NCI-H1436 (cell line): ENCODE measurements at places on chromosomes 3 and 15.
A peak's percentile ranks its signal among the peaks of the same experiment; 100 is the strongest.

GRCh38 chr3:108118038-108118768, 27.4 kb upstream of the CD47 start:
- no peak for DNase-seq

- DNase-seq: no peak
These were observed 190.3 kb downstream of the SATB1 start for GRCh38 chr3:18234717-18235335.

GRCh38 chr3:103002425-103003176, 567.8 kb downstream of the ZPLD1 start:
- DNase-seq: peak; percentile 85

GRCh38 chr15:59833366-59833765, 144.2 kb upstream of the BNIP2 start:
- DNase-seq: peak; percentile 10

DNA sequence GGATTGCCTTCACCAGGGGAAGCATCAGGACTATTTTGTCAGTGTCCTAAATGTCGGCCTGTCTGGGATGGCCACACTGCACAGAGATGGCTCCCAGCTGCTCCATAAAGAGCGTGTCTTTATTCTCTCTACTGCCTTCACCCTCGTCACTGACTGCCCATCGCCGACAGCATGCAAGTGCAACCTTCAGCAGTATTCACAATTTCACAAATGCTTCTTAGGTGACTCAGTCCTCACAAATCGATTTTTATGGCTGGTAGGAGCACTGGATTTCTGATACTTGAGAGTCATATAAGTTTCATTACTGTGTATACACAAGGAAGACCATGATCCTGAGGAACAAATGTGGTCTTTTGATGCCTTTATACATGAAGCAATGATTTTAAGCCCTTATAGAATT, 1.1 kb upstream of the SSUH2 start:
- DNase-seq: no peak

DNA sequence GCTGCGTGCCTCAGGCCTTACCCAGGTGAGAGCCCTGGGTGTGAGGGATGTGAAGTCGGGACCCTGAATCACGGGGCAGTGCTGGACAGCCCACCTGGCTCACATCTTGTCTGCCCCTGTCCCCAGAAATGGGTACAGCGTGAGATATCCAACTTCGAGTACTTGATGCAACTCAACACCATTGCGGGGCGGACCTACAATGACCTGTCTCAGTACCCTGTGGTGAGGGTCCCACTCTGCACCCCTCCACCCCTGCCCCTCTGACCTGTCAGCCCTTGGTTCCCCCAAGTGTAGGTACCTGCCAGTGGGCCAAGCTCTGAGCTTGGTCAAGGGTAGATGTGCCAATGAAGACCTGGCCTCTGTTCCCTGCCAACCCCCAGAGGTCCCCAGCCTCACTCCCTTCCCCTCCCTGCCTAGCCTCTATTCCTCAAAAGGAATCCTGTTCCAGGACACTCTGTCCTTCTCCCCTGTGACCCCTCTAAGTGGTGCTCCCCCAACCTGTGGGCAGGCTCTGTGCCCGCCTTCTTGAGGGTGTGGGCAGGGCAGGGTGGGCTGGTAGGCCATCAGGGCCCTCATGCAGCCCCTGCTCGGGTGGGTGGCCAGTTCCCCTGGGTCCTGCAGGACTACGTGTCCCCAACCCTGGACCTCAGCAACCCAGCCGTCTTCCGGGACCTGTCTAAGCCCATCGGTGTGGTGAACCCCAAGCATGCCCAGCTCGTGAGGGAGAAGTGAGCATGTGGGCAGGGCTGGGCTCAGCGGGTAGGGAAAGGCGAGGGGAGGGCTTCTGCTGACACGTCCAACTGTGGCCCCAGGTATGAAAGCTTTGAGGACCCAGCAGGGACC, 25.1 kb downstream of the NBEAL2 start:
- no peak for DNase-seq

DNA sequence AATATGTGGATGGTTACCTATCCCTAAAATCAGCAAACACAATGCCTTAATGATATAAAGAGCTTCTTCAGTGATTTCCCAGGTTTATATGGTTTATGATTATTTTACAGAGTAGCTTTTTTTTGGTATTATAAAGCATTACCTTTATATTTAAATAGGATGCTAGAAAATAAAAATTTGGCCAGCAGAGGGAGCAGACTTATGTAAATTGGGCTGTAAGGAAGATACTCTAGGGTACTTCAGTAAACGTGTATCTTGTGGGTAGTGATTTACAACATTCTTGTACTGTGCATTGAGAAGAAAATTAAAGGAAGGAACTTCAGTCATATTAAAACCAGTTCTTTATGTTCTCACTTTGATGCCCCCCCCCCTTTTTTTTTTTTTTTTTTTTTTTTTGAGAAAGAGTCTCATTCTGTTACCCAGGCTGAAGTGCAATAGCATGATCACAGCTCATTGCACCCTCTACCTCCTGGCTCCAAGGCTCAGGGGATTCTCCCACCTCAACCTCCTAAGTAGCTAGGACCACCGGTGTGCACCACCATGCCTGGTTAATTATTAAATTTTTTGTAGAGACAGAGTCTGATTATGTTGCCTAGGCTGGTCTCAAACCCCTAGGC, 167.9 kb downstream of the BBX start:
- peak; percentile 73 for DNase-seq

DNA sequence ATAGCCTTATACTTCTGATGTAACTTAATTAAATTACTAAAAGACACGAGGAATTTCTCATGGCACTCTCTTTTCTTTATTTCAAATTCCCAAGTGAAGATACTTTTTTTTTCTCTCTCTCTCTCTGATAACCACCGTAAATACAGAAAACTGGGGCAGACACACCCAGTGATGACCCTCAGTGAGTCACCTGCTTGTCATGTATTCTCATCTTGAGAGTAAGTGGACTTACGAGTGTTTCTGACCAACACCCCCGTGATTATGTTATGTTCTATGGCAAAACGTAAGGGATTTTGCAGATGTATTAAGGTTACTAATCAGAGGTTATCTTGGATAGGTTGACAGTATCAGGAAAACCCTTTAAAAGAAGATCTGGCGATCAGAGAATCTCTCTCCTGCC, 348.8 kb upstream of the ZNF717 start:
- no peak for DNase-seq

DNA sequence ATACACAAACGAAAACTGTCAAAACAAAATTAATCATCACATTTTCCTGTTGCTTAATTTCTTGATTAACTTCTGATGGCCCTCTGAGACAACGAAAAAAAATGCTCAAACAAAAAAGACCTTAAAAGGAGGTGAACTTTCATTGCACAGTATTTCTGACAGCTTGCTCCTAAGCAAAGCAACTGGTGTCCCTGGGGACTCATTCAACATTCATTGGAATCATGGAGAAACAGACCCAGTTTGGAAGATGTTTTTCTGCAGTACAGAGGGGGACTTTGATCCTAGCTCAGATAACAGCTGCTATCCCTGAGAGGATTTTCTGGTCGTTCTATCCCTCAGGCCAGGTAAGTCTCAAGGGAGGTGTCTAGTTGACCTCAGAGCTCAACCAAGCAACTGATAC, 378.7 kb upstream of the ATP11B start:
- no peak for DNase-seq

DNA sequence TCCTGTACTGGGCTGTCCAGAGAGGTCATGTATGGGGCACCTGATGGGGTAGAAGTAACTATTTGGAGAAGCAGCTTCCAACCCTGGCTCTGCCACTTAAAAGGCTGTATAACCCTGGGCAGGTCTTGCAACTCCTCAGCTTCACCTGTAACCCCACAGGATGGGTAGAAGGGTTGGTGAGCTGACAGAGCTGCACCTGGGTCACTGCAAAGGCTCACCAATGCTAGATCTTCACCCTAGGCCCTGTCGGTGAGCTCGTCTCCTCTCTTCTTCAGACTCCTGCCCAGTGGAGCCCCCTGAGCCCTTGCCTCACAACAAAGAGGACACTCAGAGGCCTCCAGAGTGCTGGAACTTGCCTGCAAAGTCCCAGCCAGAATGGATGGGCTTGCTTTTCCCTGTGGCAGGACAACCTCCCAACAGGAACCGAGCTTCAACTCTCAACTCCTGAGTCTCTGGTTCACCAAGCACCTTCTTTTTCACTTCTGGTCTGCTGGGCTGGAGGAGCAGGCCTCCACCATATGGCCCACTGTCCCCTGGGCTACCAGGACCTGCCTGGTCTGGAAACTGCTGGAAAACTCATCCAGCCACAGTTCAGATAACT, 45.9 kb downstream of the XXYLT1 start:
- DNase-seq: no peak

DNA sequence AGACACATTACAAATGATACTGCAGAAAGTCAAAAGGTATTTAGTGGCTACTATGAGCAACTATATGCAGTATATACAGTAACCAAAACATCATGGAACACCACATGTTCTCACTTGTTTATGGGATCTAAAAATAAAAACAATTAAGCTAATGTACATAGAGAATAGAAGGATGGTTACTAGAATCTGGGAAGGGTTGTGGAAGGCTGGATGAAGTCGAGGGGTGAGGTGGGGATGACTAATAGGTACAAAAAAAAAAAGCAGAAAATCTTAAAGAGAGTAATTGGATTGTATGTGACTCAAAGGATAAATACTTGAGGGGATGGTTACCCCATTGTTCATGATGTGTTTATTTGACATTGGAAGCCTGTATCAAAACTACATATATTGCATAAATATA, 848.8 kb upstream of the GBE1 start:
- DNase-seq: no peak

DNA sequence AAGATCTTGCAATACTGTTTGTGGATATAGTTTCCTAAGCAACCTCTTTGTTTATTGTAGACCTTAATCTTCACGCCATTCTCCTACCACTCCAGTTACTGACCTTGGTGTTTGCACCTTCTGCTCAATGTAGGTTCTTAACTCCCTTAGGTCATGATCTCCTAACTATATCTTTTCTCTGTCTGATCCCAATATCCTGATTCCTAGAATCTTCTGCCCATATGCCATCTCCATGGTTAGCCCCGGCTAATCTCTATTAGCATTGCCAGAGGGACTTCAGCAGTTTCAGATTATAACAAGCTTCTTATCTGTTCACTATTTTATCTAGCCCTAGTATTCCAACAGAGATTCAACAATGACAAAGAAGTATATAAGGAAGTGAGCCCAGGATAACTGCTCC, 64.9 kb downstream of the IMPG2 start:
- DNase-seq: no peak

DNA sequence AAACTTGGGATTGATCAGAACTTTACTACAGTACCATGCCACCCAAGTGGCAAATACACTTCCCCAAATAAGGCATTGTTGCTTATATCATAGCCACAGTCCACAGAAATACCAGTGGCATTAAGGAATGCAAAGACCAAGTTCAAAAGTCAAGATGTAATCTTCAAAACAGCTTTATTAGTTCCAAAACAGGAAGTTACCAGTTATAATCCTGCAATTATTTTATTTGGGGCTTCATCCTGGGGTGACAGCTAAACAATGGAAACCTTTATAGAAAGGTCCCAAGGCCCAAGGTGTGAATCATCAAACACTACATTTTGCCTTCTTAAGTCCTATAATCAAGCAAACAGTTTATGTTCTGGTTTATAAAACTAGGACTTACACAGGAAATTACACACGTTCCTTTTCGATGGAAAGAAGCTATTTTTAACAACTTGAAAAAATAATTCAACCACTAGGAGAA, 30.3 kb upstream of the RNF7 start:
- no peak for DNase-seq

GRCh38 chr3:128348805-128349531, 117.7 kb downstream of the DNAJB8 start:
- DNase-seq: no peak

DNA sequence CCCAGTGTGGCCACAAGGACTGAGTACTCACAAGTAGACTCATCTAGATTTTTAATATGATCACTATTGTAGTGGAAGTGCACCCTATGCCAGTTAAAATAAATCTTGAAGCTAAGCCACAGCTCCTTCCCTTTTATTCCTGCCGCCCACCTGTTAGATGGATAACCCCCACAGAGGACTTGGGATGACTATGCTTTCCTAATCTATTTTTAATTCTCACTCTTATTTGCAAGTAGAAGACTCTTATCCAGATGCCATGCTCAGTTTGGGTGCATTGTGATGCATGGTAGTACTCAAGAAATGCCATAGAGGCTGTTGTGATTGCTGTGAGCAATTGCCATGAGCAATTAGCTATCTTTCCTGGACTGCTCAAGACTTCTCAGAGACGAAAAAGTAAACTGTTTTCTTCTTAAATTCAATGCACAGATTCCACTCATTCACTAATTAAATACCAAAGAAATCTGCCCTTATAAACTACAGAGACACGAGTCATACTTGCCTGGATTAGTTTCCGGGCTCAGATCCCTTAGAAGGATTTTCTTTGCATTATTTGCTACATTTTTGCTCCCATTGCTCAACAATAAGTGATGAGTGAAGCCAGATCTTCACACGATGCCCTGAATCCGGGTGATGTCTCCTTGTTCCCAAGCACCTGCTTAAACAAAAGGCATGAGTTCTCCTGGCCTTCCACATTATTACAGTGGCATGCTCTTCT, 472.1 kb downstream of the SOX2 start:
- DNase-seq: no peak

GRCh38 chr3:34159613-34160420, 361.4 kb downstream of the PDCD6IP start:
- DNase-seq: no peak

DNA sequence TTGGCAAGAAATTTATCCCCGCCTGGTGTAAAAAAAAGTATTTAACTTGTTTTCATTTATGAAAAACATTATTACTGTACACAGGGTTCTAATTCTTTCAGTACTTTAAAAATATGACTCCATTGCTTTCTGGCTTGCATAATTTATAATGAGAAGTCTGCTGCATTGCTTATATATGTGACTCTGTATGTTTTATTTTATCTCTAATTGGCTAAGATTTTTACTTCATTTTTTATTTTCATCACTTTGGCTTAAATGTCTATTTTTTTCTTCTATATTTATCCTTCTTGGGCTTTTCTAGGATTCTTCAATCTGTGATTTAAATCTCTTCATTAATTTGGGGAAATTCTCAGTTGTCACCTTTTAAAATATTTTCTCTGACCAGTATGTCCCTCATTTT, 636.6 kb upstream of the NR2F2 start:
- DNase-seq: no peak

- DNase-seq: no peak
These were observed 137.1 kb upstream of the WNT5A start for GRCh38 chr3:55624238-55624637.

DNA sequence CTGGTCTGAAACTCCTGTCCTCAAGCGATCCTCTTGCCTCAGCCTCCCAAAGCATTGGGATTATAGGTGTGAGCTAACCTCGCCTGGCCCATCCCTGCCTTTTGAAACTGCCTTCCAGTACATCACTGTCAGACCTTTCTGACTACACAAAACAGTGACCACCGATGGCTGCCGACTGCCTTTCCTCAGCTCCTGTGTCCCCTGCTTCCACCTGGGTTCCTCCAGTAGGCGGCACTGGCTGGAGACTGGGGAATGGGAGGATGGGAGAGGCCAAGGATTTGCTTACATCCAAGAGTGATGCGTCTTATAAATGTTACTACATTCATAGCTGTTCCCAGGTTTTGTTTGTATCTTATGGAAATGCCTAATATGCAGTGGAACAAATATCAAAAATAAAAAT, 242.8 kb downstream of the BBX start:
- no peak for DNase-seq

- DNase-seq: no peak
These were observed 174.8 kb downstream of the POLR2M start for GRCh38 chr15:57881361-57881760.

- no peak for DNase-seq
These were observed 27.2 kb upstream of the ADAMTS7 start for GRCh38 chr15:78838489-78838888.
